ENCODE measurements at places on chromosomes 7 and 10.

GRCh38 chr7:157684157-157684908 is 347.5 kb downstream of the DNAJB6 start:
- peak; percentile 6 for DNase-seq

GRCh38 chr7:138233189-138233588 is 156.9 kb downstream of the AKR1D1 start:
- DNase-seq, result no peak

DNA sequence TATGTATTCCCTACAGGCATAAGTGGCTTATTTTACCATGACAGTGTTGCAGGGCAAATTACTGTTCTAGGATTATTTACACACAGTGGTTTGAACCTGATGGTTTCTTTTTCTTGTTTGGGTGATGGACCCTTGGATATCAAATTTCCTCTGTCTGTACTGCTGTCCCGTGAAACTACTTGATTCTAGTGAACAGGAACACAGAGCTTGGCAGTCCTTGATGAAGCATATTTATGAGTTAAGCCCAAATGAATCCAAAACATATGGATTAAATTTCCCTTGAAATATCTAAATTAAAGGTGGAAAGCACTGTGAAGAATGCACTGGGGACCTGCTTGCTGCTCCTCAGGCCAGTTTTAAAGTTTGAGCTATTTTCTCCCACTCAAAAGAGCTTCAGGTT is 635.3 kb downstream of the INHBA start:
- DNase-seq, result no peak

DNA sequence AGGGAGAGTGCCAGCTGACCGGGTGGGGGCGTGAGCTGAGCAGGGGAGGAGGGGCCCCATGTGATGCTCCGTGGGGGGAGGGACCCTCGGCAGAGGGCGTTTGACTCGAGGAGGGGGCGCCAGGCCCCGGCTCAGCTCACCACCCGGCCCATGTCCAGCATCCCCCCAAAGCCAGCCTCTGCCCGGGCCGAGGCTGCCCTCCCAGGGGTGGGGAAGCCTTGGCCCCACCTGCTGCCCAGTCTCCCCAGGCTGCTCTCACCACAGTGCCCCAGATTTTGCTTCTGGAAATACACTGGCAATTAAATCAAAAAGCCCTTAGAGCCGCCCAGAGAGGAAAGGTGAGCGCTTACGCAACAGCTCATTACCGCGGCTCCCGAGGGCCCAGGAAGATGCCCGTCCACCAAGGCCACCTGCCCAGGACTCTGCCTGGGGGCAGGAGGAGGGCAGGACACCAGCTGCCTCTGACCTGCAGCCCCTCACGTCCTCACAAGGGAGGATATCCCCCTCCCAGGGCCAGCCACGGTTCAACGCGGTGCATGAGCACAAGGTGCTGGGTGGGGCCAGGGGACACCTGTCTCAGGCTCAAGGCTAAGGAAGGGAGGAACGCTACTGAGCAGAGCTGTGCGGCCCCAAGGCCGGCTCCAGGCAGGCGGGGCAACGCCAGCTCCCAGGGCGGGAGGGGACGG is 70.0 kb upstream of the INPP5A start:
- DNase-seq, result no peak

DNA sequence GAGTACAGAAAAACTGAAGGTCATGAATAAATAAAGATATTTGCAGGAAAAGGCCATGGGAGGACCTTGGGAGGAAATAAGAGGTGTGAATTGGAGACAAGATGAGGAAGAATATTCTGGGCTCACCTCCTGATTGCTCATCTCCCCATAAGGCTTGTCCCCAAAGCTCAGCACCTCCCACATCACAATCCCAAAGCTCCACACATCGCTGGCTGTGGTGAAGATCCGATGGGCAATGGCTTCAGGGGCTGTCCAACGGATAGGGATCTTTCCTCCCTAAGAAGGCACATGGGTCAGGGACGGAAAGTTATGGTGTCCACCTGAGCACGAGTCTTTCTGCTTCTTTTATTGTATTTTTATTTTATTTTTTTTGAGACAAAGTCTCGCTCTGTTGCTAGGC is 12.9 kb downstream of the ZYX start:
- no peak for DNase-seq
